ENCODE measurements at places on chromosomes 5 and 9.

GRCh38 chr5:115898656-115899055 is 56.9 kb downstream of the AP3S1 start:
- DNase-seq, result peak; percentile 18

DNA sequence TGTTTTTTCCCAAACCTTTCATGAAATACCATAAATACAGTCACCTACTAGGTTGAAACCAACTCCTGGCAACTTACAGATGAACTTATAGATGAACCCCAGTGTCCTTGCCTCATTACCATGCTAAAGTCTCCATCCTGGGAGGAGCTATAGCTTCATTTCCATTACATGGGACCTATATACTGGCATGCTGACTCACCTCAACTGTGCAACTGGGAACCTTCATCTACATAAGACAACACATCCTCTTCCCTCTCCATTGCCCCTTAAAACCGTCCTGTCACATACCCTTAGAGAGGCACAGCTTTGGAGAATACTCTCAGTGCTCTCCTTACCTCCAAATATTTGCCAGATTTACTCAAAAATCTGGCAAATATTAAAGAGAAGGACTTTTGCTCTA is 638.3 kb downstream of the HTR1A start:
- DNase-seq, result no peak

DNA sequence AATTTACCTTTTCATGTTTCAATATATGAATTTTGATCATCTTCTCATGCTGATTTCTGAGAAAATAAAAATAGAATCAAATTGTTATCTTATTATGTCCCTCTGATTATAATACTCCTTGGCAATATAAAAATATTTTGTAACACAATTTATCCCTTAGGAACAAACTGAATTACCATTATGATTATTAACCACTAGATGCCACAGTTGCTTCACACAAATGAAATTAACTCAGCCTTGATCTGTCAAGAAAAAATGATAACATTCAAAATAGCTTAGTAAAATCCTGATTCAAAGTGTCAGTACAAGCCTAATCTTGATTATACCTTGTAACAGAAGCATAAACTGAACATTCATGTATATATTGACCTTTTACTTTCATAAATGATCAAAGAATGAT is 4.8 kb upstream of the CHSY3 start:
- peak; percentile 13 for DNase-seq

GRCh38 chr5:151213803-151214613 is 9.9 kb downstream of the CCDC69 start:
- DNase-seq, result peak; percentile 81

GRCh38 chr5:180455872-180456271 is 38.3 kb upstream of the CNOT6 start:
- DNase-seq, result no peak

DNA sequence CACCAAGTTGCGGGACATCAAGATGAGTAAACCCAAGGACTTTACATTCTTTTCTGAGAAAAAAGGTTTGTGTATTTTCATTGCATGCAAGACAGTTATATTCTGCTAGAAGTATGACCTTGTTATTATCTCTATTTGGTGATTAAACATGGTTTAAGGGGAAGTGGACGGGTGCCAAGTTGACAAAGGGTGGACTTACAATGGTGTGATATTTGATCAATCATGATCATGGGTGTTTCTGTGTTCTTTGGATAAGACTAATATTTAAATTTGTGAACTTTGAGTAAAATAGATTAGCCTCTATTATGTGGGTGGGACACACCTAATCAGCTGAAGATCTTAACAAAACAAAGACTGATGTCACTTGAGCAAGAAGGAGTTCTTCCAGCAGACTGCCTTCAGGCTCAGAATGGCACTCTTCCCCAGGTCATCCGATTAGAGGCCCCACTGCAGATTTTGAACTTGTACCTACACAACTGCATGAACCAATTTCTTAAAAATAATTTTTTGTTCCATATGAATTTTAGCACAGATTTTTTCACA is 782.9 kb downstream of the CDH12 start:
- DNase-seq, result no peak

Measured in H4 (cell line).